OCI-LY7 (cell line): ENCODE measurements at places on chromosomes 12 and 14.
A peak's percentile ranks its signal among the peaks of the same experiment; 100 is the strongest.

DNA sequence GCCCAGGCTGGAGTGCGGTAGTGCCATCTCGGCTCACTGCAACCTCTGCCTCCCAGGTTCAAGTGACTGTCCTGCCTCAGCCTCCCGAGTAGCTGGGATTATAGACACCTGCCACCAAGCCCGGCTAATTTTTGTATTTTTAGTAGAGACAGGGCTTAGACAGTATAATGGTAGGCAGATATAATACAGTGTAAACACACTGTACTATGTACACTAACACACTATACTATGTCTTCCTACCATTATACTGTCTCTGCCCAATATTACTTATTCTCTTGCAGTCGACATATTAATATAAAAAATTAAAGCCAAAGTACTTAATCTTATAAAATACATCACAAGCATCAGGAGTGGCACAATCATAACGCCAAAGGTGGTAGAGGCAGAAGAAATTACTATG lies 15.0 kb downstream of the DTD2 start:
- no peak for DNase-seq

GRCh38 chr12:66598079-66598478 lies 80.8 kb downstream of the GRIP1 start:
- DNase-seq = no peak

- no peak for DNase-seq
Measured at GRCh38 chr12:77003246-77003645, 62.1 kb downstream of the E2F7 start.

- DNase-seq = no peak
Measured at GRCh38 chr12:20482491-20483054, 114.2 kb downstream of the PDE3A start.

GRCh38 chr12:132651444-132652100 lies 33.0 kb downstream of the P2RX2 start:
- DNase-seq = no peak

DNA sequence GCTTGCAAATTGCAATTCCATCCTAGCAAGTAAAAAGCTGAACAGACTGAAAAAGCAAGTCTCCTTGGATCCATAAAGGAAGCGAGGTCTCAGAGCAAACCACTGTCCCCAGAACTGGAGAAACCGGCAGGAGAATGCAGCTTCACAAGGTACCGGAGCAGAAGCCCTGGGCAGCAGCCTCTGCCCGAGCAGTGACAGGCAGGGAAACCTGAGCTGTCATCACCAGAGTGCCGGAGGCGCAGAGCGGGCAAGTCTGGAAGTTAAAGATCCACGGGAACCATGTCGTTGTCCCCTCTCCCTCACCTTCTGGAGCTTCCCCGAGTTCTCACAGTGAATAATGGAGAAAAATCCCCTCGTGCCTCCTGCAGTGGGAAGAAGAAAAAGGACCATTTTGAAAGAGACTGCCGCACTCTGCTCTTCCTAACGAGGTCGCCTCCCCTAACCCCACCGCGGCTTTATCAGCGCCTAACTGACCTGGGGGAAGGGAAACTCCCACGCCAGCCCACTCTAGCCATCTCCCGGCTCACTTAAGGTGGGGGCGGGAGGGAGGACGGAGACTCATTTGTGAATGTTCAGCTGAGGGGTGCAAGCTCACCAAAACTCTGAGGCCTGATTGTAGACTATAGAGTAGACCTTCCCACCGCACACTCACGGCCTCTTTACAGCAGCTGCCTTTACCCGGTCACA lies 27.8 kb downstream of the FBXL14 start:
- no peak for DNase-seq

DNA sequence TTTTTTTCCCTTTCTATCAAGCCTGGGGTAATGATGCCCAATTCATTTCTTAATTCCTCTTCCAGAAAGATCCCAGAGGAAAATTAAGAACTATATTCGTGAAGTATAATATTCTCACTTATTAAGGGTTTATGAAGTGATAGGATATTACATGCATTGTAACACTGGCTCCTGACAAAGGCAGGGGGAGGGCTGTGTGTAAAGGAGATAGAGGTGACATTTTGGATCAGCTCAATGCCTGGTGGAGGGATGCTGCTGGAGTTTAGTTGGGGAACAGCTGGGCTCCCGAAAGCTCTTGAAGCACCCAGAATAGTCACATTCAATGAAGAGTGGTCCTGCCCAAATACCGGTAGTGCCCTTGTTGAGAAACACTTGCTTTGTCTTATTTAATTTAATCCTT lies 774 bp downstream of the SERPINA11 start:
- no peak for DNase-seq

DNA sequence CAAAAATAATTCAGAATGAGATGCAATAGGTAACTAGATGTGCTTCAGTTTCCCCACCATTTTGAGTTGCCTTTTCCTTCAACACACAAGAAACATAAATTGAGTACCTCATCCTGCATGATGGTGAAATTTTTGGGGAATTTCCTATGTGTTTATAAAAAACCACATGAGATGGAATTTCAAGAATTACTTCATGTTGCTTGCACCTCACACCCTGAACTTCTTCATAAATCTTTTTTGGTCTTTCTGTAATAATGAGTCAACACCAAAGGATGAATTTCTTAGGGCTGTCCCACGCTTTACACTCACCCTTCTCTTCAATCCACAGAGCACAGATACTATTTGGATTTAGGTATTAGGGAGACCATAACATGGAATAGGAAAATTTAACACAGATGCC lies 22.6 kb upstream of the LUM start:
- no peak for DNase-seq

- DNase-seq = no peak
Measured at GRCh38 chr12:47885012-47885501, 19.7 kb downstream of the VDR start.

DNA sequence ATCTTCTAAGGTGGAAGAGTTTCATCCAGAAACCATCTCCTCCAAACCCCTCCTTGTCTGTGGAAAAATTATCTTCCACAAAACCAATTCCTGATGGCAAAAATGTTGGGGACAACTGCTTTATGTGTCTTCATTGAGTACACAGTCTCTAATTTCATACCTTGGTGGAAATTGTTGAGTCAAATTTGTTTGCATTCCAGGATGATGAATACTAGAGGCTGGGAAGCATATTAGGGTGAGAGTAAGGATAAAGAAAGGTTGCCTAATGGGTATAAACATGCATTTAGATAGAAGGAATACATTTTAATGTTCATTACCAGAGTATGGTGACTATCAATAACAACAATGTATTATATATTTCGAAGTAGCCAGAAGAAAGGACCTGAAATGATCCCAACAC lies 98.2 kb downstream of the C12orf42 start:
- DNase-seq = no peak

DNA sequence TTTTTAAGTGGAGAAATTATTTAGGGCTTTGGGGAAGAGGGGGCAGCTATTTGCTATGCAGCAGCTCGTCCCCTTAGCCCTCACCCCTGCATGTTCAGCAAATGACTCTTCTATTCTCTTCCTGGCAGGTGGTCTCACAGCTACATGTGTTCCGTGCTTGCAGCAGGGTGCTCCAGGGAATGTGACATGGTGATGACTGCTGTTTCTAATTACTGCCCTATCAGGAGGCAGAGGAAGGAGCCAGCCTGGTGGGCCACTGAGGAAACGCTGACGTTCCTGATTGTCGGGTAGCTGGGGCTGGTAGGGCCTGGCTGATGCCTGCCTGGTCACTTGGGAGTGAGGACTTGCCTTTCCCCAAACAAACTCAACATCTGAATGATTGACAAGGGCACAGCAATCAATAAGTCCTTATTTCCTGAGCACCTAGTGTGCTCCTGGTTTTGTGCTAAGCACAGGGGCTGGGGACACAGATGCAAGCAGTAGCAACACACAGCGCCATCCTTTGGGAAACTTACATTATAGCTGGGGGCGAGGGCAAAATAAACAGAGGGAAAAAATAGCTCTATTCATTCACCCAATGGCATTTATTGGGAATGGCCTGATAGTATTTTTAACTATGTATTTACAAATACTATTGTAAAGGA lies 377.8 kb downstream of the FUT8 start:
- DNase-seq = no peak

- no peak for DNase-seq
Measured at GRCh38 chr12:121810833-121811433, 7.1 kb downstream of the SETD1B start.

DNA sequence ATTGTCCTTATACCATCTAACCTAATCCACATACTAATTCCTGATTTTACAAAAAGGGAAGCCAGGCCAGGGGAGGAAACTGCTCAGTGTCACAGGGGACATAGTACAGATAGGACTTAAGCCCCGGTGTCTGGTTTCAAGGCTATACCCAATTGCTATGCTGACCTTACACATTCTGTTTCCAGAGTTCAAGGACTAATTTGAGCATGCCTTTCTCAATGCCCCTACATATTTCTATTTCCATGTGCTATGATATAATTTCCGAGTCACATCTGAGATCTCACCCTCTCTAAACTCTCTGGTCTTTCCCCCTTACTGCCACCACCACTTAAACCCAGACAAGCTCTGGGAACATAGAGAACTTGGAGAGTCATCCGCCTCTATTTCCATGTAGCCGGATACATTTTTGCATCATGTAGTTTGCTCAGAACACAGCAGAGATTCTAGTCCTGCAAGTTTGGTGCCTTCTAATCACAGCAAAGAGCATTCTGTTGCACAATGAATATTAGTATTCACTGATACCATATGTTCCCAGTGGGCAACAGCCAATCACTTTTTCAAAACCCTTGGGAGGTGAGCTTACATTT lies 34.2 kb downstream of the PPM1H start:
- DNase-seq = no peak

DNA sequence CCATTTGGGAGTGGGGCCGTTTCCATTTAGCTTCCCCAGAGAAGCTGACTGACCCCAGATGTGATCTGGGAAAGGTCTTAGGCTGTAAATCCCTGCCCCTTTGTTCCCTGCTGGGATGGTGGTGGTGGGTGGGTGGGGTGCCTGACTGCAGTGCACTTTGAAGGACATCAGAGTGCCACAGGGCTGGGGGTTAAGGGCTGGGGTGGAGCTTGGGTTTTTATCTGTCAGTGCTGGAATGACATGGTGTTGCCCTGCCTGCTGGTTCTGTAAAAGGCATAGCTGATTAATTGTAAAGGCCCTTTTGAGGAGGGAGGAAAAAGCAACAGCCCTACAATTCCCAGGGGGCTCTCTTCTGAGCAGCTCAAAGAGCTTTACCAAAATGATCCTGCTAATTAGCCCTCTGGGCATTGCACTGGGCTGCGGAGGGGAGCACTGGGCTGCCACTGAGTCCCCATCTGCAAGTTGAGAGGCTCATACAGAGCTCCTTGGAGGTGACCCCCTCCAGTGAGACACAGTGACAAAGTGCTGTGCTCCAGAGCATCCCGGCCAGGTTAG lies 21.1 kb downstream of the PLEKHG3 start:
- no peak for DNase-seq

GRCh38 chr14:70139384-70139783 lies 49.4 kb downstream of the SLC8A3 start:
- no peak for DNase-seq

- DNase-seq = peak; percentile 53
Measured at GRCh38 chr12:11756523-11756922, 107.0 kb downstream of the ETV6 start.

DNA sequence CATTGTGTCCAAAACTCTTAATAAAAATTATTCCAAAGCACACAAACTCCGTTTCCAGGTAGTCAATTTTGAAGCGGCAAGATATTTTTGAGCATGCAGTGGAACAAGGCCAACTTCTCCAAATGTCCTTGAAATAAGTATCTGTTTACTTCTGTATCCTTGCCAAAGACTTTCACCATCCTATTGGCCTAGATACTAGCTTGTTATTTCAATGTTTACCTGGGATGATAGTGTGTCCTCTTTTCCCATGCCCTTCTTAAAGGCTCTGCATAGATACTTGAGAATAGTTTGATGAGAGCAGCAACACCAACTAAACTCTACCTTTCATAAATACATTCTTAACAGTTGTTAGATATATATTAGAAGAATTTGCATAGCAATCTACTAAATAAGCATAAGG lies 160.9 kb downstream of the KCNC2 start:
- no peak for DNase-seq

DNA sequence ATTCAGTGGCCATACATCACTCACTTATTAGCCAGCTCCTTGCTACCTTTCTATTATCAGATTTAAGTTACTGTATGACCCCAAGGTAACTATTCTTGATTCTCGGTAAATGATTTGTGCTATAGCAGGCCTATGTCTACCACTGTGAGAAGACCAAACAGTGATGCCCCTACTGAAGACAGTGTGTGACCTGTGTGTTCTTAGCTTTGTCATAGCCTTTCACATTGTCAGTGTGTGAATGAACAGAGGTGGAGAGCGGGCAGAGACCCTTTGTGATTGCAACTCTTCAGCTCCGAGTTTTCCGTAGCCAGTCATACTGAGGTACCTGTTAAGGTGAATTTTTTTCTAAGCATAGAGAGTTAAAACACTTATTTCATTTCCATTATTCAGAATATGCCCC lies 294.0 kb downstream of the LRFN5 start:
- DNase-seq = no peak

DNA sequence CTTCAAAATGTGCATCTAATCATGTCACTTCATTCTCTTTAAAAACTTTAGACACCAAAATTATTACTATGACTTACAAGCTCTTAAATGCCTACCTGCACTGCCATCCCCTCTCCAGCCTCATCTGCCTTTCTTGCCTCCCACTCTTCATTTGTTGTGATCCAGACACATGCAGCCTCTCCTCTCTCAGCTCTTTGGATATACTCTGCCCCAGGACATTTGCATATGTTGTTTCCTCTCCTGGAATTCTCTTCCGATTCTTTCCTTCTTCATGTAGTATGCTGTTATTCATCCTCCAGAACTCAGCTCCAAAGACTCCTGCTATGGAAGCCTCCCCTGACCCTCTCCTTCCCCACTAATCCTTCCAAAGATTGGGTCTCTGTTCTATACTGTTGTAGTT lies 197.6 kb downstream of the ANO4 start:
- no peak for DNase-seq
